ENCODE measurements at places on chromosomes 7 and 10. TPM values are rescaled to one million over a fixed set of nuclear protein-coding genes. Genes with fewer than 3 reads are reported as not detected.

DNA sequence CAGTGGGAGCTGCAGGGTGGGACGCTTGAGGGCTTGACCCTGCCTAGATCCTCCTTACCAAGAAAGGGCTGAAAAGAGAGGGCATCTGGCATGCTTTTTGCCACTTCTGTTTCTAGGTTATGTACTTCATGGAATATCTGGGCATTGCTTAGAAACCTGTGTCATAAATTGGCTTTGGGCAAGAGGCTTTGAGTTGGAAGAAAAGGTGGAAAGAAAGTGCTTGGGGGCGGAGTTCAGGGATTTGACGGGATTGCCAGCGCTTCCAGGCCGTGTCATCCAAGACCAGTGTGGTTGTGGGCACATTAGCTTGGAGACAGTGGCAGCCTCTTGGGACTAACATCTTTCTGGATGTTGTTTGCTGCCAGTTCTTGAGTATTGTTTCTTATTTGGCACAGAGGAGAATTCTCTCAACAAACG lies 825 bp downstream of the ZNF862 start:
- H3K36me3 ChIP-seq = no peaks in the 10 kb centered on the region
- peak; percentile 54 for DNase-seq
- H3K4me3 ChIP-seq = peak overlapping the region; percentile 74
- H3K27me3 ChIP-seq = no peaks in the 10 kb centered on the region
- H3K27ac ChIP-seq = peak overlapping the region; percentile 89

Gene WNT8B
- 0.06 TPM for polyA plus RNA-seq

GRCh38 chr7:150740053-150740452 lies 2.8 kb downstream of the GIMAP5 start:
- no peaks in the 10 kb centered on the region for H3K27me3 ChIP-seq
- H3K36me3 ChIP-seq = no peaks in the 10 kb centered on the region
- no peak overlapping the region for H3K27ac ChIP-seq
- no peak overlapping the region for H3K4me3 ChIP-seq

GRCh38 chr10:44962870-44963738 lies 3.5 kb downstream of the RASSF4 start:
- H3K27ac ChIP-seq = peak overlapping the region; percentile 90
- peak; percentile 67 for DNase-seq
- H3K27me3 ChIP-seq = no peaks in the 10 kb centered on the region
- peaks cover 18% of the 10 kb centered on the region for H3K4me1 ChIP-seq
- peak overlapping the region; percentile 74 for H3K4me3 ChIP-seq
- H3K36me3 ChIP-seq = no peaks in the 10 kb centered on the region

Gene DNAH11
- under 0.01 TPM for polyA plus RNA-seq

Gene CAV2
- polyA plus RNA-seq = 7.8 TPM
